Cardiac fibroblast (primary cell): ENCODE measurements at places on chromosomes 1 and 21.

DNA sequence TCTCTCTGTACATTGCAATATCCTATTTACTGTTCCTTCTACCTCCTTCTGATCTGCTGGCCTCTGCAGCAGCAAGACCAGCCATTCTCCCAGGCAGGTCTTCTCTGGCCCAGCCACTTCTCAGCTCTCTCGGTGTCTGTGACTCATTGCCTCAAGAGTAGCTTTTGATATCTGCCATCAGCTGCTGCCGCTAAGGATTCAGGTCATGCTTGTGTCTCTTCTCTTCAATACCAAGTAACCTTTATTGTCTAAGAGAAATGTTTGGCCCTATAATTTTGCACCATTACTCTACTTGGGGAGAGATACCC is 101.8 kb downstream of the TMEM53 start:
- DNase-seq, result no peak

DNA sequence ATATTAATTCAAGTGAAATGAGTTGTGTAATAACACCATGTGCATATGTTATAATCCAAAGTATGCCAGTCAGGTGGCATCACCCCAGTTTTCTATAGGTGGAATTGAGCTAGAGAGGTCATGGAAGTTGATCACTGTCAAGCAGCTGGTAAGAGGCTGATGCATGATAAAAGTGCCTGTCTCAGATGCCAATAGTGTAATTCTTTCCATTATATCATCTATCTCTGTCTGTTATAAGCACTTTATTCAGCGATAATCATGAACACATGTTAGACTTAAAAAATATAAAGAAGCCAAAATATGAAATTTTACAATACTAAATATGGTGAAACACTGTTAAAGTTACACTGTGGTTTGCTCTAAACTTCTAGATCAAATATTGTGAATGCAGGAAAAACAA is 156.6 kb downstream of the DNM3 start:
- no peak for DNase-seq

DNA sequence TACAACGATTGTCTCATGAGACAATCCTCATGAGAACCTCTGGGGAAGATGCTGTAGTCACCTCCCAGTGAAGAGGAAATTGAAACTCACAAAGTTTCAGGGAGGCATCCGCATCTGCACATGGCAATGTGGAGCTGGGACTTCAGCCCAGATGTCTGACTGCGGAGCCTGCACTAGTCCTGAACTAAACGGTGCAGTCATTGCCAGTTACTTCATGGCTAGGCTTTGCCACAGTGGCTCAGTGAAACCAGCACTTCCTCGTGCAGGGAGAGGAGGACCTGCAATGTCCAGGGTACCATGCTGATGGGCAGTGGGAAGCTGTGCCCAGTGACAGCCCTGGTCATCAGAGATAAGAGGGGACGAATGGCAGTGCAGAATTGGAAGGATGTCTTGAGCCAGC is 40.7 kb upstream of the ETS2 start:
- DNase-seq, result no peak

GRCh38 chr1:206497774-206498173 is 9.6 kb upstream of the RASSF5 start:
- DNase-seq, result no peak

- no peak for DNase-seq
Measured at GRCh38 chr1:87812871-87813577, 484.3 kb downstream of the LMO4 start.

GRCh38 chr1:204506201-204506968 is 9.8 kb upstream of the MDM4 start:
- peak; percentile 95 for DNase-seq

DNA sequence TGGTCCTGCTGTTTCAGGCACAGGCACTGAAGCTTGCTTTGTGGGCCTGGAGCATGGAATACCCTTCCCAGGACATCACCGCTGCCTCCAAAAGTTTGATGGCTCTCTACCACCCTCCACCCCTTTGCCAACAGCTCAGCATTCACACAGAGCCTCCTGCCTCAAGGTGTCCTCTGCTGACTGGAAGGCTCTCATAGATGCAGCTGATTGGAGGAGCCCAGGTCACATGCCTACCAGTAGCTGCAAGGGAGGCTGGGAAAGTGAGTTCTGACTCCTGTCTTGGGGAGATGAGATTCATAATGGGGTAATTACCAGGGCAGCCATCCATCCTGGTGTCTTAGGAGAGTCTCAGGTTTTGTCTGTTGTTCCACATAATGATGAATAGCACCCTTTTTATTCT is 124.8 kb upstream of the GRIK3 start:
- DNase-seq, result no peak

DNA sequence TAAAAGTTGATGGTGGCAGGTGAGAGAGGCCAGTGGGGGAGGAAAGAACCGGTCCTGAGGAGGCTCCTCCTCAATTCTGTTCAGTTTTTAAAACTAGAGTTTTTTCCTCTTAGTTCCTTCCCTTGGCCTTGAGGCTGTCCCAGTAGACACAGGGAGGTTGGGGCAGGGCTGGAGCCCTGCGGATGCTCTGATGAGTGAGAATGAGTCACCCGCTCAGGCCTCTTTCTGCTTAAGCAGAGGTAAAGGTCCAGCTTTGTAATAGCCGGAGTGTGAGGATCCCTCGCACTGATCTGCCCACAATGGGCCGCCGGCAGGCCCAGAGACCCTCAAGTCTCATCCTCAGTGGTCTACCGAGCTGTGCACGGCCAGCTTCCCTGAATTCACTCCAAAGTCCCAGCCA is 49.6 kb upstream of the IRF2BP2 start:
- peak; percentile 91 for DNase-seq

GRCh38 chr1:182993746-182994145 is 29.5 kb upstream of the LAMC1 start:
- no peak for DNase-seq

DNA sequence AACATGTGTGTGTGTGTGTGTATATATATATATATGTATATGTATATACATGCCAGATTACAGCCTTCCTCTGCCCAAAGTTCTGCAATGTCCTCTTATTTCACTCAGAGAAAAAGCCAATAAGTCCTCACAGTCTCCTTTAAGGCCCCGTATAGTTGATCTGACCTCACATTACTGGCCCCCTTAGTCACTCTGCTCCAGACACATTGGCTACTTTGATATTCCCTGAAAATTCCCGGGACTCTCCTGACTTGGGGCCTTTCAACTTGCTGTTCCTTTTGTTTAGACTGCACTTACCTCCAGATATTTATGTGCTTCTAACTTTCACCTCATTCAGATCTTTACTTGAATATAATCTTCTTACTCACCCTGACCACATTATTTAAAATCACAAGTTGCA is 4.2 kb upstream of the BSDC1 start:
- no peak for DNase-seq
